ENCODE measurements at places on chromosomes 5 and 9. TPM values are rescaled to one million over a fixed set of nuclear protein-coding genes. Genes with fewer than 3 reads are reported as not detected.

- DNase-seq, result no peak
Observed at GRCh38 chr5:126587551-126588390, 7.2 kb downstream of the ALDH7A1 start.

DNA sequence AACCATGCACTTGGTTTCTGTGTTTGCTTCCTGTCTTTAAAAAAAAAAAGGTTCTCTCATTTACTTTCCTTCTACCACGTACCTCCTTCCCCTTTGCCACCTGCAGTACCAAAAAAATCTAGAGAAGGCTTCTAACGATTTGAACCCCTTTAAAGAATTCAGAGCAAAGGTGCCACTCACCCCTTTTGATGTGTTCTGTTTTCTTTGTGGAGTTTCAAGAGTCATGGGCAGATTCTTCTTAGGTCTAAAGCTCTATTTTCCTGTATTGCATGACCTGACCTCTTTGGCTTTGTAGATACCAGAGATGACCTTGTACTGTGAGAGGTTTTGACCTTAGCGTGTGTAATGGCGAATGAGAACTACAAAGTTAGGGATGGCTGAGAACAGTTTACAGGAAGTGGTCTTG is 29.0 kb downstream of the TXNDC8 start:
- DNase-seq, result no peak

DNA sequence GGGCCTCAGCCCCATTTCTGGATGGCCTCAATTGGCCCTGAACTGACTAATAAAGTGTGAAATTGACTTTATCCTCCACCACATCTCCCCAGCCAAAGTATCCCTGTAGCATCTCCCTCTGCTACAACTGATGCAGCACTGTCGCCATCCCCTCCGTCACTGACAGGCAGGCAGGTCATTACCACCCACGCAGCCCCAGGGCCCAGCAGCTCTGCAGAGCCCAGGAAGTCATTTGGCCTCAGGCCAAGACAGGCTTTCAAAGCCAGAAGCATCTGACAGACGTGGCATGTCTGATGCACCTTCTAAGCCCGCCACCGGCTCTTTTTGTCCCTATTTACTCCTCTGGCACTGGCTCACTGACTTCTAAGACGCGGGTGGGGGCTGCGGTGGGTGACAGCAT is 65.3 kb downstream of the ARHGEF37 start:
- DNase-seq, result no peak

GRCh38 chr9:79242489-79242888 is 329.3 kb upstream of the TLE4 start:
- DNase-seq, result no peak

DNA sequence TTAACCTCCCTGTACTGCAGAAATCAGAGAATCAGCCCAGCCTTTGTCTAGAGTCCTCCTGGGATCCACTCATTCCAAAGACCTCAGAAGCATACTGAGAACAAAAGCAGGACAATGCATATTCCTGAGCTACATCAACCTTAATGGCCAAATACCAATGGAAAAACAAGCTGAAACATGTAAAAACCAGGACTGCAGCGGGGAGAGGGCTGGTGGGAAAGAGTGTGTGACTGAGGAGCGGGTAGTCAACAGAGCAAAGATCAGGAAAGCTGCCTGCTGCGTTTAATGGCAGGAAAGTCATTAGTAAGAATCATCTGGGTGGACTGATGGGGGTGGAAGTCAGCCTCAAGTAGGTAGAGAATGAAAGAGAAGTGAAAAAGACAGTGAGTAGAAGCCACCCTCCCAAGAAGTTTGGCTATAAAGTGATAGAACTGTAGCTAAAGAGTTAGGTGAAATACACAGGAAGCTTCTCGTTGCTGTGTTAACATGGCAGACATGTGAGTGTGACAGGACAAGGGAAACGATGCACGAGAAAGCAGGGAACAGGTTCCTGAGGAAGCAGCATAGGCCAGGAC is 88.1 kb downstream of the OTULIN start:
- no peak for DNase-seq

DNA sequence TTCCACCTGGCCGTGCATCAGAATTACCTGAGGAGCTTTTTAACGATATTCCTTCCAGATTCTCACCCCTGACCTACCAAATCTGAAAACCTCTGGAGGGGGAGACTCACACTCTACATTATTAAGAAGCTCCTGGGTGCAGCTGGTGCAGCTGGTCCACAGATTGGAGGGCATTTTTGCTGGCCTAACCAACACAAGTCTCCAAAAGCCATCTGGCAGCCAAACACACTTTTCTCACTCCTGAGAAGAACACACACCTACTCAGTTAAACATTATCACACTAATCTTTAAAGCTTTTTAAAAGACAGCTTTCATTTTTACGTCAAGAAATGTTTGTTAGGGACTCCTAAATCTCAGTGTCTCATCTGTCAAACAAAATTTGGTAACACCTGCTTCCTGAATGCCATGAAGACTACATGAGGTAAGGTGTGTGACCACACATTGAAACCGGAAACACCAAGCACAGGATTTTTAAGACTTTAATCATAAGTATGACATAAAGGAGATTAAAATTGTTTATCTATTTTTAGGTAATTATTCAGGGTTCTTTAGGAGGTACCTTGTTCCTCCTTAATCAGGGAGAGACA is 14.2 kb upstream of the PTPN3 start:
- DNase-seq, result no peak

The TAF7 gene
- total RNA-seq, result 27.6 TPM

DNA sequence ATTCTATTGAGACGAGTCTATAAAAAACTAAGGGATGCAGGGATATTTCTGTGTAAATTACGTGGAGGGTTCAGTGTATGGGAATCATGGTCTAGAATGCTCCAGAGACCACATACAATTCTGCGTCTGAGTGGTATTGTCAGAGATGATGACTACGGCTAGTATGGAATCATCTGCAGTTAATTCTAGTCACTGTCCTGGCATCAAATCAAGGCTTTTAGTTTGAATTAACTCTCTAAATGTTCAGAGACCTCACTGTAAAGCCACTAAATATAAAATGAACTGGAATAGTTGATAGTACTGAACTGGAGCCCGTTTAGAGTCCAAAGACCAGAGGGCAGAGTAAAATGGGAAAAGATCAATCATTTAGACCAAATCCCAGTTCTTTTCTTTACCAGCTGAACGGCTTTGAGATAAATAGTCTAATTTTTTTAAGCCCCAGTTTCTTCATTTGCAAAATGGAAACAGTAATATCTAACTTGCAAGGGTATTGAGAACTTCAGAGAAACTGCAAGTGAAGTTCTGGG is 599.8 kb downstream of the EBF1 start:
- DNase-seq, result no peak

- no peak for DNase-seq
Observed at GRCh38 chr5:151058891-151059489, 21.8 kb downstream of the TNIP1 start.

The PLCXD3 gene
- 5.0 TPM for total RNA-seq

GRCh38 chr5:170648541-170648940 is 135.0 kb upstream of the GABRP start:
- no peak for DNase-seq

DNA sequence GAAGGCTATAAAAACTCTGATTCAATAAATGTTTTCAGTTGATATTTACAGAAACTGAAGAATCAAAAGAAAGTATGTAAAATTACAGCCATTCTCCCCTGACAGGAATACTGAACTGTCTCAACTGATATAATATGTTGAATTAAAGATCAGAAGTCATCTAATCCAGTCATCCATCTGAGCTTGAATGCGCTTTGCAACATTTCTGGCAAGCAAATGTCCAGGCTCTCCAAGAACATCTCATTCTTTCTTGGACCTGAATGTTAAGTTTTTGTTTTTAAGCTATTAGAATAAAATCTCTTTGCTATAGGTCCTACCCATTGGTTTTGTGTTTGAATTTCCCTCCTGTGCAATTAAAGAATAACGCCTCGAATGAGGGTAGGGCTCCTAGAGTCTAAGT is 120.5 kb downstream of the MPDZ start:
- DNase-seq, result no peak

DNA sequence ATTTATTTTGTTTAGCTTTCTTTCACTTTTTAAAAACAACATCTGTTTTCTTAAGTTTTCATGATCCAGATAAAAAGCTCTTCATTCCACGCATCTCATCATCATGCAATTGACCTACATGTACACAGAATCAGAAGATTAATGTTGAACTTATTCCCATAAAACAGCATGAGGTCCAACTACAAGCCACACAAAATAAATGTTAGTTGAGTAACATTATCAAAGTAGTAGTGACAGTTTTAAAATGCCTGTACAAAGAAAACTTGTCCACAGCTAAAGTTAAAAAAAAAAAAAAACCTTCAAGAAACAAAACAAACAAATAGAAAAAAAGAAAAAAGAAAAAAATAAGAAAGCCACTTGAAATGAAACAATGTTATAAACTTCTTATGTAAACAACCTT is 846.3 kb downstream of the TLE1 start:
- no peak for DNase-seq

DNA sequence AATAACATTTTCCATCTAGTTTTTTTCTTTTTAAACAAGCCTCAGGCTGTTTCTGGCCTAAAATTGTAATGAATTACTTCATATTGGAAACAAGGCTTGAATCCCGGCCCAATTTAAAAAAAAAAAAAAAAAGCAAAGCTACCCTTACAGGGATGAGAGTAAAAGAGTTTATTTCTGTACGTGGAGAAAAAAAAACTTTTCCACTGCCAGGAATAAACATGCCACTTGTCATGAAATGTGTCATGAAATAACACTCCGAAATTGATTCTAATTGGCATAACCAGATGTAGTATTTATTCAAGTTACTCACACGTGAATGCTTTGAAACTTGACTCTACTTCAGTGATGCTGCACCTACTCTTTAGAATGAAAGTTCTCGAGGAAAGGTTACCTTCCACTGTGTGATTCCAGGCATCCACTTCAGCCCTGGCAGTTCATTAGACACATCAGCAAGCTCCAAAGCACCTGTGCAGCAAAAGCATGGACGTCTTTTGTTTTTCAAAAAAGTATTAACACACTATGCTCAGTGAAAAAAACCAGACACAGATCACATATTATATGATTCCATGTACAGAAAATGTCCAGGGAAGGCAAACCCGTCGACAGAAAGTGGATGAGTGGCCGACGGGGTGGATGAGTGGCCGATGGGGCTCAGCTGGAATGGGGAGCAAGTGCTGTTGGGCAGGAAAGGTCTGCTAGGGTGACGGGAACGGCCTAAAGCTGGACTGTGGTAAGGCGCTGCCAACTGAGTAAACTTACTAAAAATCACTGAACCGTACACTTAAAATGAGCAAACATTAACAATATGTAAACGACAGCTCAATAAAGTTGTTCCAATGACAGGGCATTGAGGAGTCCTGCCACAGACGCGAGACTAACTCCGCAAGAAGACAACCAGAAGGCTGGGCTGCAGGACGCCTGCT is 21.2 kb downstream of the NSUN2 start:
- no peak for DNase-seq

DNA sequence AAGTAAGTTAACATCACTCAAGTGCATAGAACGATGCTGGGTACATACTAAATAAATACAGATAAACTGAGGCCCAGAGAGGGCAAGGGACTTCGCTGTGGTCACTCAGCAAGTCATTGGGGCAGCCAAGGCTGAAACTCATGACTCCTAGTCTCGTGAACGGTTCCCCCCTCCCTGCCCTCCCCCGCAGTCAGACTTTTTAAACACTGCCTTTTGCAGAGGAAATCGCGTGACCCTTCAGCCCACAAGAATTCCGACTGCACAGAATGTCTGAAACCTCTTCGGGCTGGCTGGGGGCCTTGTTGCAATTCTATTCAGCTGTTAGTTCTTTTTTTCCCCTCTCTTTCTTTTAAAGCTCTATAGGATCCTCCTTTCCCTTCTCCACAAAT is 28.1 kb downstream of the NEK6 start:
- DNase-seq, result no peak

- peak; percentile 82 for DNase-seq
Observed at GRCh38 chr9:131875828-131876485, 136.1 kb upstream of the RAPGEF1 start.

- peak; percentile 21 for DNase-seq
Observed at GRCh38 chr5:74810915-74811314, 43.9 kb downstream of the NSA2 start.

The CCDC183 gene
- 0.87 TPM for total RNA-seq

DNA sequence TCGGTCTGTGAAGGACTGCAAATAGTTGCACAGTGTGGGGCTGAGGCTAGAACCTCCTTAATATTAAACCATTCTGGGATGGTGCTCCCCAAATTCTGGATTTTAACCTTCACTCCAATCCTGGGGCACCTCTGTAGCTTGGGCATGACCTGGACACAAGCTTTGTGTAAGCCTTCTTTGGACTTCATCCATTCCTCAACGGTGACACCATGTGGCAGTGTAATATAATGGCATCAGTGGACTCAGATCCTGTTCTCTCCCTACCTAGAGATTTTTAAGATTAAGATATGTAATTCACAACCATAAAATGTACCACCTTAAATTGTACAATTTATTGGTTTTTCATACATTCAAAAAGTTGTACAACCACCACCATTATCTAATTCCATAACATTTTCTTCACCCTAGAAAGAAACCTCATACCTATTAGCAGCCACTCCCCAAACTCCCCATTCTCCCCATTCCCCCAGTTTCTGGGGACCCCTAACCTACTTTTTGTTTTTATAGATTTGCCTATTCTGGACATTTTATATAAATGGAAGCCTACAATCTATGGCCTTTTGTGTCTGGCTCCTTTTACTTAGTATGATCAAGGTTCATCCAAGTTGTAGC is 4.8 kb upstream of the PLGRKT start:
- DNase-seq, result peak; percentile 67

- no peak for DNase-seq
Observed at GRCh38 chr5:19988457-19988856, 457 bp upstream of the CDH18 start.

- peak; percentile 75 for DNase-seq
Observed at GRCh38 chr5:57889558-57889957, 406.9 kb upstream of the ACTBL2 start.

The RNF180 gene
- total RNA-seq, result 5.1 TPM

DNA sequence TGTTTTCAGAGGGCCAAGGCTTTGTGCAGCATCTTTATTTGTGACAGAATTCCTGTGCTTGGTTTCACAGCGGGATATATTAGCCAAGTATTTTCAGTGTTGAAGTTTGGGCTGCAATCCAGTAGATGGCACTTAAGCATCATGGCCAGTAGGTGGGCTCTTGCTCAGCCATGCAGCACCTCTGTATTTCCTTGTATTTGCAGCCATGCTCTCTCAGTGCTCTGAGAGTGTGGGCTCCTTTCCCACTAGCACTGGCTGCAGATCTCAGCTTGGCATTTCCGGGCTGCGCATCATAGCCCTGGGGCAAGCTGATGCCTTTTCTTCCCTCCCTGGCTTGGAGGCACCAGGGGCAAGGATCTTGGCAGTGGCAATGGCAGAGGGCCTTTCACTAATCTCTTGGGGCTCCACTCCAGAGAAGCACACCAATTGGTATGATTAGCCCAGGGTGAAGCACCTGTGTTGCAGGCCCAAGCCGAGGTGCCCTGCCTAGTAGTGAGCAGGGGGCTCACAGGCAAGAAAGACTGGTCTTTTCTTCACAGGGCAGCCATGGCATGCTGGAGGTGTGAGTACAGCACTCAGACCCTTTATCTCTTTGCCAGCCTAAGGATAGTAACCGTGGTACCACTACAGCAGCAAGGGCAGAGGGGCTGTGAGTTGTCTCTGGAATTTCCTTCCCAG is 48.3 kb downstream of the SLCO6A1 start:
- DNase-seq, result peak; percentile 72

- DNase-seq, result no peak
Observed at GRCh38 chr5:1255081-1255561, 29.9 kb downstream of the SLC6A18 start.

Data from PC-3 (cell line).